ENCODE measurements at places on chromosomes 16 and 17. TPM values are rescaled to one million over a fixed set of nuclear protein-coding genes. Genes with fewer than 3 reads are reported as not detected.

DNAI2 gene
- 0.60 TPM for polyA plus RNA-seq

MAFG gene
- polyA plus RNA-seq = 2.5 TPM

CCL17 gene
- not detected for polyA plus RNA-seq

ZSCAN10 gene
- polyA plus RNA-seq = not detected

SRCIN1 gene
- polyA plus RNA-seq = not detected

CYB5B gene
- 115 TPM for polyA plus RNA-seq

AOC2 gene
- 0.09 TPM for polyA plus RNA-seq

MT1A gene
- polyA plus RNA-seq = not detected

DOC2B gene
- polyA plus RNA-seq = not detected

SLC2A4 gene
- polyA plus RNA-seq = not detected

LRRC46 gene
- 0.28 TPM for polyA plus RNA-seq

CDH13 gene
- not detected for polyA plus RNA-seq

UTP18 gene
- polyA plus RNA-seq = 50.4 TPM

ASPA gene
- not detected for polyA plus RNA-seq

SLC5A10 gene
- not detected for polyA plus RNA-seq

PRSS33 gene
- polyA plus RNA-seq = not detected

CCDC144A gene
- polyA plus RNA-seq = 1.5 TPM

NEK8 gene
- polyA plus RNA-seq = 2.5 TPM

DNAH2 gene
- not detected for polyA plus RNA-seq

ASIC2 gene
- not detected for polyA plus RNA-seq

SMG1 gene
- polyA plus RNA-seq = 17.8 TPM

MATCAP1 gene
- polyA plus RNA-seq = 0.68 TPM

MMP28 gene
- polyA plus RNA-seq = not detected

DRC3 gene
- not detected for polyA plus RNA-seq

SLFN13 gene
- polyA plus RNA-seq = 7.0 TPM

ABCC11 gene
- not detected for polyA plus RNA-seq

SSTR5 gene
- not detected for polyA plus RNA-seq

USP7 gene
- 12.6 TPM for polyA plus RNA-seq

FOXN1 gene
- polyA plus RNA-seq = not detected

MAPT gene
- 0.36 TPM for polyA plus RNA-seq

KRTAP16-1 gene
- polyA plus RNA-seq = 0.58 TPM

PABPN1L gene
- not detected for polyA plus RNA-seq

UNC119 gene
- polyA plus RNA-seq = 21.9 TPM

RASL10B gene
- polyA plus RNA-seq = 0.12 TPM

GPR179 gene
- not detected for polyA plus RNA-seq

KRTAP3-1 gene
- polyA plus RNA-seq = not detected
